ENCODE measurements at places on chromosomes 1 and 21.

- no peak for DNase-seq
Measured at GRCh38 chr1:193185901-193186731, at the start of gene B3GALT2. Gene B3GALT2 (minus strand): TSS chr1:193186613. CDS start chr1:193181562, 5,051 bp downstream.

DNA sequence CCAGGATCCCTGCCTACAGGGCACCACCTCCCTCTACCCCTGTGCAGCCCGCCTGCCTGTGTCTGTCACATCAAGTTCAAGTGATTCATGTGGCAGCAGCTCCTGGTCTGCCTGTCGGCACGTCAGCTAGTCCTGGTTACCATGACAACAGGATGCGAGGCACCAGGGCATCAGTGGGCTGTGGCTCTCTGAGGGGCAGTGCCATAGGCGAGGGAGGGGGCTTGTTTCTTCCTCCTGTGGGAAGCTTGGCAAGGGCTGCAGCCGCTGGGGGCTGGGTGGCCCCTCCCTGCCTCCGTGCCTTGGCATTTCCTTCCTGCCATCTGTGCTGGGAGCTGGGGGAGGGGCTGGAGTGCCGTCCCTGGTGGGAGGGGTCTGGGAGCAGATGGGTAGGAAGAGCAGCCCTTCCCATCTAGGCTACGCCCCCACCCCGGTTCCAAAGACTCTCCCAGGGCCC is 43.1 kb downstream of the FOXO6 start:
- no peak for DNase-seq

- no peak for DNase-seq
Measured at GRCh38 chr1:47434051-47434842, 3.6 kb upstream of the FOXD2 start.

- no peak for DNase-seq
Measured at GRCh38 chr1:205192287-205192686, 19.2 kb downstream of the DSTYK start.
